ENCODE measurements at places on chromosomes 7 and 10. TPM values are rescaled to one million over a fixed set of nuclear protein-coding genes. Genes with fewer than 3 reads are reported as not detected.

GRCh38 chr10:15140698-15141097, 27.8 kb downstream of the NMT2 start:
- no peak for DNase-seq

GRCh38 chr7:74657692-74658177, at the start of gene GTF2I:
TSS of gene GTF2I (plus strand) at chr7:74657718. CDS start at chr7:74689129, 31,411 bp downstream.
- no peak for DNase-seq

DNA sequence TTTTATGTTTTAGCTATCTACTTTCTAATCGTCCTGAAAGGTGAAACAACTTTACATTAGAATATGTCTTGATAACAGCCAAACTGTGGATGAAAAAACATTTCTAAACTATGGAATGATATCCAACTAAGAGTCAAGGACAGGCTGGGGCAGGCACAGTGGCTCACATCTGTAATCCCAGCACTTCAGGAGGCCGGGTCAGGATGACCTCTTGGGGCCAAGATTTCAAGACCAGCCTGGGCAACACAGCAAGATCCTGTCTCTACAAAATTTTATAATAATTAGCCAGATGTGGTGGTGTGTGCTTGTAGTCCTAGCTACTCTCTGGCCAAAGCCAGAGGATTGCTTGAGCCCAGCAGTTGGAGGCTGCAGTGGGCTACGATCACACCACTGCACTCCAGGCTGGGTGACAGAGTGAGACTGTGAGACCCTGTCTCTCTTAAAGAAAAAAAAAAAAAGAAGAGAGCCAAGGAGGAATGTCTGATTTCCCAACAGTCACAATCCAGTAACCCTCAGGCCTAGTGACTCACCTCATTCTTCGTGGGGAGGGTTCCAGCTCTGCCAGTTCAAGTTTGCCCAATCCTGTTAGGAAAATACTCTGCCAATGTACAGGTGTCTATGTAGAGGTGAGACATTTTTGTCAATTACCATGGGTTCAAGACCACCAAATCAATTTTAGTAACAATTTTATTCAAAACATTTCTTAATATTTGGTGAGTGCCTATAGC, 14.6 kb upstream of the FZD1 start:
- no peak for DNase-seq

- no peak for DNase-seq
Measured at GRCh38 chr7:92639966-92640365, 49.8 kb upstream of the FAM133B start.

DNA sequence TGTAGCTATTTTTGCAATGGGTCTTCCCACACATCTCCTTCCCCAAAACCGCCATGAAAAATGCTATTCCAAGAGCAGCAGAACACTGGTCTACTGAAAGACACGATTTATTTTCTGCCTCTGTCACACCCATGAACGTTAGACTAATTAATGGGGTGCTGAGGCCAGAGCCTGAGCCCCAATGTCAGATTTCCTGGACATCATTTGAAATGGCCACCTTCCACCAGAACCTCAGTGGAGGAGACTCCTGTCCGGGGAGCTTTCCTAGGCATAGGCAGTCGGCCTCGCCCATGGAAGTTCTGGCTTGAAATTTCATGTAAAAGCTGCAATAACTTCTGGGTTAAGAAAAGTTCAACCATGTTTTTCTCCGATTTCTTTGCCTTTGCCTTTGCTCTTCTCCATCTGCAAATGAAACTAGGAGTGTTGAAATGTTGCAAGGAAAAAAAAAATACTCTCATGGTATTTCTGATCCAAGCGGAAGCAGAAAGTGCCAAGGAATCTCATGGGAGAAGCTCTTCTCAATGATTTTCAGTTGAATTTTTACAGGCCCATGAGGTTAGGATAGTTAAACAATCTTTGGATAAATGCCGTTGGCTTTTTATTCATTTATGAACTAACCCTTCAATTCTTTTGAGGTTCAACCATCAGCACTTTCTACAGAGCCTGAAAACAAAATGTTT, 570.8 kb upstream of the MGMT start:
- no peak for DNase-seq

DNA sequence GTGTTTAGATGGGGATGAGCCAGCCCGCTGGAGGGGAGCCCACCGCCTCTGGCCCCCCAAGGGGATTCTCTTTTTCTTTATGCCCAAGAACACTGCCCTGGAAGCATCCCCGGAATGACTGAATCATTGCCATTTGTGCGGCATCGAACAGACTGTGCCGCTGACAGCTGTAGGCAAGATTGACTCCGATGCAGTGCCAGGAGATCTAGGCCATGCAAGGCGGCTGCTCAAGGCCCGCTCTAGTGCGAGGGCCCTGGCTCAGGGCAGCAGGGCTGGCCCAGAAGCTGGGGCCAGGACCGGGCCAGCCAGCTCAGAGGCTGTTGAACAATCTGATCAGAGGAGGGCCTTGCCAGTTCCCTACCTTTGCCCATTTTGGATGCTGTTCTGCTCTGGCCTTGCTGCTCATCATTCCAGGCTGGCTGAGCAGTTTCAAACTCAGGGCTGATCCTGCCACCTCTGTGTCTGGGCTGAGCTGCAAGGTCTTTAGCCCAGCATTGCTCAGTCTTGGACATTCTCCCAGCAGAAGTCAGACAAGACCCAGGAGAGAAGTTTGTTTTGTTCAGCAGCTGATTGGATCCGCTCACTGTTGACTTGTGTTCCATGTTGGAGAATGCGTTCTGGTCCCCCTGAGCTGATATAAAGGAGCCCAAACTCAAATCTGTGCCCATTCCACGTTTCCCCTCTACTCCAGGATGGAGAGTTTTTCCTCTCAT, 485.3 kb upstream of the GALNT17 start:
- DNase-seq, result no peak

DNA sequence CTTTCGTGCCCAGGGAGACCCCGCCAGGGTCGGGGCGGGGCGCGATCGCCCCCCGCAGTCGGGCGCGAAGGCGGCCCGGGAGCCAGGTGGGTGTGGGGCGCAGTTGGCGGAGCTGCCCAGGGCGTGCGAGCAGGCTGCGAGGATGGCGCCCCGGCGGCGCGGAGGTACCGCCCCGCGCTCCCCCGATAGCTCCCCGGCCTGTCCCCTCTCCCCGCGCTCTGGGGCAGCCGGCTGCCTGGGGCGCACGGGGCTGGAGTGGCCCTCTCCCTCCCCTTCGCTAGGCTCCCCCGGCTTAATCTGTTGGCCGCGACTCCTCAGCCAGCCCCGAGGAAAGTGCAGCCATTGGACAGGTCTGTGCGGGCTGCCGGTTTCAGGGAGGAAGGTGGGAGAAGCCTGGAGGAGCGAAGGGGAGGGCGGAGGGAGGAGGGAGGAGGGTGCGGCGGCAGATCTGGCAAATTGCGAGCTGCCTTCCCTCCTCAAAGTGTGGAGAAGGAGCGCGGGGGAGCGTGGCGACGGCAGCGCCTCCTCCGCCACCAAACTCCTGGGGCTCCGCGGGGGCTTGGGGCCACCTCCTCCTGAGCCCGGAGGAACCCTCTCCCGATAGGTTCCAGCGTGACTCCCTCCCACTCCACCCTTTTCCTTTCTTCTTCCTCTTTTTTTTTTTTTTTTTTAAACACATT, 361 bp upstream of the PLXDC2 start:
- DNase-seq, result peak; percentile 84

GRCh38 chr7:148911626-148912025, 27.5 kb upstream of the EZH2 start:
- DNase-seq, result no peak

GRCh38 chr10:131746785-131747184, 154.0 kb upstream of the PPP2R2D start:
- DNase-seq, result peak; percentile 58

Gene HMX2
- 0.07 TPM for total RNA-seq

Gene ZNF212
- total RNA-seq, result 10.7 TPM

Gene SLC26A3
- total RNA-seq, result not detected

Gene OR2A12
- total RNA-seq, result not detected

Gene PLAU
- 29.5 TPM for total RNA-seq

Measured in H7 (cell line).